ENCODE measurements at places on chromosomes 5 and 9.

DNA sequence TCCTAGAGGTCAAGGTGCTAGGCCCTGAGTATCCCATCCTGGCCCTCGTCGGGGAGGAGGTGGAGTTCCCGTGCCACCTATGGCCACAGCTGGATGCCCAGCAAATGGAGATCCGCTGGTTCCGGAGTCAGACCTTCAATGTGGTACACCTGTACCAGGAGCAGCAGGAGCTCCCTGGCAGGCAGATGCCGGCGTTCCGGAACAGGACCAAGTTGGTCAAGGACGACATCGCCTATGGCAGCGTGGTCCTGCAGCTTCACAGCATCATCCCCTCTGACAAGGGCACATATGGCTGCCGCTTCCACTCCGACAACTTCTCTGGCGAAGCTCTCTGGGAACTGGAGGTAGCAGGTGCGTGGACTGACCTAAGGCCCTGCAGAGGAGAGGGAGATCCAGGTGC lies 7.9 kb downstream of the BTNL9 start:
- no peak for DNase-seq

DNA sequence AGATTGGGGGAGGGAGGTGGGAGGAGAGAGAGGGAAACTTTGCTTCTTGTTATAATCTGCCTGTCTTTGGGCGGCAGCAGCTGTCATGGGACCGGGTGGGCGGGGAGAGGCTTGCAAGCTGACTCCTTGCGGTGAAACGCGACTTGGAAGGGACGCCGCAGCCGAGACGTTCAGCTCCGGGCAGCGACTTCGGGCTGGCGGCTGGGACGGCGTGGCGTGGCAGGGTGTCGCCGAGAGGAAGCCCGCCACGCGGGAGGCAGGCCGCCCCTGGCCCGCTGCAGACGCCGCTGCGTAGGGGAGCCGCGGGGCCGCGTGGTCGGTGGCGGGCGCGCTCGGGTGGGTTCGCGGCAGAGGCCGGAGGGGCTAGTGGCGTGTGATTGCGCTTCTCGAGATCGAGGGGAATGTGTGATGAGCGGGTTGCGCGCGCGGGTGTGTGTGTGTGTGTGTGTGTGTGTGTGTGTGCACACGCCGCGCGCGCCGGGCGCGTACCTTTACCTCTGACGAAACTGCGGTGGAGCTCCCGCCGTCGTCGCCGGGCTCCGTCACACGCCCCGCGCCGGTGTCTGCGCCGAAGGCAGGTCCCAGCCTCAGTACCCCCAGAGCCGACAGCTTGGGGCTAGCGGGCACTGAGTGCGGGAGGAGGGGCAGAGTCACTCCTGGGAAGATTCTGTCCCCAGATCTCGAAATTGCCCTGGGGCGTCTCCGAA lies 1.7 kb downstream of the PPARGC1B start:
- DNase-seq: no peak

GRCh38 chr9:107740088-107740980 lies 250.8 kb upstream of the KLF4 start:
- DNase-seq: no peak

DNA sequence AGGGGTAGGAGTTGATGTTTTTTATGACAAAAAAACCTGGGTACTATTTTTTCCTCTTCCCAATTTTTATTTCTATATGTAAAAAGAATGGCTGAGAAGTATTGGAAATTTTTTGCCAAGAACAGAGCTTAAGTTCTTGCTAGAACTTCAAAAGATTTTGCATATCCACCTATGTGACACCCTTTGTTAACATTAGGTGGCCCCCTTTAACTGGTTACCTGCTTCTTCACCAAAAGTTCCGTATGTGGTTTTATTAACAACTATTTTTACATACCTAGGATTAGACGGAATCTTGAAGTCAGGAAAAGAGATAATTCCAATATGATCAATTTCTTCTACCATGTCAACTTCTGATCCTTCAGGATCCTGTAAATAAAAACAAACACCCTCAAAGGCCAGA lies 15.5 kb downstream of the C5 start:
- no peak for DNase-seq

DNA sequence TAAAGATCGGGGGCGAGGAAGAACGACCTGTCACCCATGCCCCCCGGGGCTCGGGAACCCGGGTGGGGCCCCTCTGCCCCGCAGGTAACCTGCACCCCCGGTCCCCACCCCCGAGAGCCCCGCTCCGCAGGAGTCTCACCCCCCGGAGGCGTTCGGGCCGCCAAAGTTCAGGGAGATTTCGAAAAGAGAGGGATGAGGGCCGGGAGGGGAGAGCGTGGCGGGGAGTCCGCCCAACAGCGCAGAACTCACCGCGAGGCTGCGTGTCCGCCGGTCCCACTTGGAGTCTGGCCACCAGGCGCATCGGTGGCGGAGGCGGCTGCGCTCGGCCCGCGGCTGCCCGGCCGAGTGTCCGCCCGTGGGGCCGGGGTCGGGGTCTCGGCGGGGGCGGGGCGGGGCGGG lies at the start of gene PHF19:
PHF19 (minus strand) TSS at position 347 of the 399 bp plus-strand sequence. CDS start 2,447 bp downstream, outside the sequence.
- no peak for DNase-seq

DNA sequence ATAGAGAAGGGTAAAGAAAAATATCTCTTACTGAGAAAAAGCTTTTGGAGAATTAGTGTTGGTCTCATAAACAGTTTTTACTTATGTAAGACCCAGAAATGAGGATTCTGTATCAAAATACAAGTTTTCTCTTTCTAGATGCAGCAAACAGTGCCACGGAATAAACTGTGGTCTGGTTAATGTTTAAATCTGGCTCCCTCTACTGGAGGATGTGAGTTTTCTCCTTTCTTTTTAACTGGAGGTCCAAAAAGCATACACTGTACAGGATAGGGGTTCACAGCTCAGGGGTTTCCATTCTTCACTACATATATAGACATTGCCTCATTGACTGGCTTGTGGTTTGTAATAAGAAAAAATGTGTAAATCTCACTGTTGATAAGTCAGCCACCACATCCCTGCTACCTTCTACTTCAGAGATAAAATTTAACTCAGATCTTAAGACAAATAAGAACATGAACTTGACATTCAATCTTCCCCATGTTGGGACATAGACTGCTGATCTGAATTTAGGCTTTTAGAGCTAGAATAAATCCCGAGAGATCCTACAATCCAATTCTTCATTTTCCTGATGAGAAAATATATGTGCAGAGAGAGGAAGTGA lies 98.9 kb downstream of the CFAP95 start:
- peak; percentile 62 for DNase-seq

DNA sequence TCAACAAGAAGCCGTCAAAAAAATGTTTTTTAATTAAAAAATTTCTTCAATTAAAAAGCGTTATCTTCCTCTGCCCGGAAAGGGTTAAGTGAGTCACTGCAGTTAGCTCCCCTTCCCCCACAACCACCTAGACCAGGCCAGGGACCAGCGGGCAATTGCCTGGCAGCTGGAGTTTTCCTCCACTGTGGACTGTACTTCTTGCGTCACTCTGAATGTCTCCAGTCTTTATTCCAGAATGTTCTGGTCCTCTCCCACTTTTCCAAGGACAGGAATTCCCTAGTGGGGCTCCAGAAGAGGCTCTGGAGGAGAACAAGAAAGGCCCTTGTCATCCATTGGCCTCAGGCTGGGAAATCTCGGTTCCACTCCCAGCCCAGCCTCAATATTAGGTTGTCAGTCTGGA lies 114.0 kb downstream of the C9orf50 start:
- no peak for DNase-seq

GRCh38 chr5:153460421-153460820 lies 30.0 kb upstream of the GRIA1 start:
- no peak for DNase-seq

DNA sequence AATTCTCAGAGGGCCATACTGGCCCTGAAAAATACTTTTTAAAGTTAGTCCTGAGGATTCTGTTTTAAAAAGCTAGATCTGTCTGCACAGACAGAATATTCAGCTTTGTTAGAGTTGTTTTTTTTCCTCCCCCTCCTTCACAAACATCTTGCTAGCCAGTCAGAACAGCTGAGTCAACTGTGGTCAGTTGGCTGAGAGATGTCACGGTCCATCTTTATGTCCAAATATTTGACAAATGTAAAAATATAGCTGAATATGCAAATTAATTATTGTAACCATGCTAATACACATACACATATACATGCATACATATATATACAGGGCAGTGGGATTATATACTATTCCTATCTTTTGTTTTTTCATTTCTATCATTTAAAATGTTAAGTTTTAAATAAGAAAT lies 33.9 kb downstream of the UNC13B start:
- no peak for DNase-seq

GRCh38 chr5:59661954-59662615 lies 231.4 kb downstream of the PDE4D start:
- DNase-seq: peak; percentile 60

DNA sequence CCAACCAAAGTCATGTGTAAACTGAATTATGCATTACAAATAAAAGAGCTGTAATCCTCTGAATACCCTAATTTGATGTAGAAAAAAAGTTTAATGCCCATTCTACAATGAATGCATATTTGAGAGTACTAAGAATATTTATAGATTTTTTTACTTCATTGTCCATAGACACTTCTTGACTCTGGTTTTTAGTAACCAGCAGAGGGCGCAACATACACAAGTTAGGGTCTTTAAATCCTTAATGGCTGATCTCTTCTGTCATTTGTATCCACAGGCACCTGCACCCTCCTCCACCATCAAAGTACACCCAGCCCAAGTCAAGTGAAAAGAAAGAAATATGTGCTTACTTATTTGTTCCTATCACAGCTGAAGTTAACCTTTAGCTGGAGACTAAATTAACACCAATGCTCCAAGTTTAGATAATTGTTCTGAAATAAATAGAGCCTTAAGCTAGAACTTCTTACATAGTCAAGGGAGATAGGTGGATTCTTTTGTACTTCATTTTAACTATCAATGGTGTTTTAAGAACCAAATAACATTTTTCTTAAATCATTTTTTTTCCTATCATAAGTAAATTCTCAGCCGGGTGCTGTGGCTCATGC lies 524.2 kb upstream of the DAB2 start:
- DNase-seq: peak; percentile 61

- no peak for DNase-seq
Observed at GRCh38 chr5:123350742-123351141, 72.5 kb downstream of the CEP120 start.

DNA sequence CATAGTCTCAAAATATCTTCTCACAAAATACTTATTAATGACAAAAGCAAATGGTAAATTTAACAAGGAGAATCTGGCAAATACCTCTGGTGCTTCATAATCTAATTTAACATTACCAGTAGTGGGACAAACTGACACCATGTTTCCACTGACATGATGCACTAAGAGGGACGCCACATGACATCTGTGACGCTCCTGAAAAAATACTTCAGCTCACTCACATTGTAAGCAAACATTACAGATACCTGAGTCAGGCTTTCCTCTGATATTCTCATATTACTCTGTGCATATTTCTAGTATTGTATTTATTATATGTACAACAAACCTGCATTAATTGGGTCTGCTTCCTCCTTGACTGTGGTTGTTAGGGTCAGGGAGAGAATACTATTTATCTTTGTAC lies 56.7 kb upstream of the OSMR start:
- no peak for DNase-seq

DNA sequence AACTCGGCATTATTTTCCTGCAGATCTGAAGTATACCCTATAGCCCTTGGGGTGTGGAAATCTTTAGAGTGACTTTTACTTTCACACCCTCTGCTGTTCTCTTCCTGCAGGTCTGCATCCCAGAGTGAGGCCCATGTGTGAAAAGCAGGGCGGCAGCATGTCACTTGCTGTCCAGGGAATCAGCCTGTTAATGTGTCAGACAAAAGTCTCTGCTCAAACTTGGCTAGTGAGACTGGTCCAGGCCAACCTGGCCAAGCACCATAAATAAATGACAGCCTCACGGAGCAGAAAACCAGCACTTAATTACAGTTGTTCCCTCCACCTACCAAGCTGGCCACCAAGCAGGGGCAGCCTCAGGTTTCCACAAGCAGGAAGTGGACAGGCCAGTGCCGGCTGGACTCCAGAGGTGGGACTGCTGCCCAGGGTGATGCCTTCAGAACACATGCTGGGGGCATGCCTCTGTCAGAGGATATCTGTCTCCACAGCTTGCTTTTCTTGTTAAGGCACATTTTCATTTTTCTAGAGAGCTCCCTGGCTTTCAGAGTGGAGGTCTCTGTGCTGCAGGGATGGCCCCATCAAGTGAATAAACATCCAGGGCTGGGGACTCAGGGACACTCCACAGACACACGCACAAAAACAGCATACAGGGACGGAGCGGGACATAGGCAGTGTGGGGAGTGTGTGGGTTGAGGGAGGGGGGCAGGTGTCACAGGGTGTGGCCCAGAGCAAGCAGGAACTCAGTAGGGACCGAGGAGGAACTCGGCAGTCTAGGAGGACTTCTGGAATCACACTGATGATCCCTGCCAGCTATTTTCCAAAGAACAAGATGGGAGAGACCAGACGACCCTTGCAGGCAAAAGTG lies 243.8 kb upstream of the IRX1 start:
- DNase-seq: no peak
